ENCODE measurements at places on chromosomes 7 and 10.

GRCh38 chr7:107614425-107614824, 34.4 kb downstream of the BCAP29 start:
- no peak for DNase-seq

- DNase-seq, result no peak
Observed at GRCh38 chr7:312424-312823, 22.5 kb downstream of the FOXL3 start.

DNA sequence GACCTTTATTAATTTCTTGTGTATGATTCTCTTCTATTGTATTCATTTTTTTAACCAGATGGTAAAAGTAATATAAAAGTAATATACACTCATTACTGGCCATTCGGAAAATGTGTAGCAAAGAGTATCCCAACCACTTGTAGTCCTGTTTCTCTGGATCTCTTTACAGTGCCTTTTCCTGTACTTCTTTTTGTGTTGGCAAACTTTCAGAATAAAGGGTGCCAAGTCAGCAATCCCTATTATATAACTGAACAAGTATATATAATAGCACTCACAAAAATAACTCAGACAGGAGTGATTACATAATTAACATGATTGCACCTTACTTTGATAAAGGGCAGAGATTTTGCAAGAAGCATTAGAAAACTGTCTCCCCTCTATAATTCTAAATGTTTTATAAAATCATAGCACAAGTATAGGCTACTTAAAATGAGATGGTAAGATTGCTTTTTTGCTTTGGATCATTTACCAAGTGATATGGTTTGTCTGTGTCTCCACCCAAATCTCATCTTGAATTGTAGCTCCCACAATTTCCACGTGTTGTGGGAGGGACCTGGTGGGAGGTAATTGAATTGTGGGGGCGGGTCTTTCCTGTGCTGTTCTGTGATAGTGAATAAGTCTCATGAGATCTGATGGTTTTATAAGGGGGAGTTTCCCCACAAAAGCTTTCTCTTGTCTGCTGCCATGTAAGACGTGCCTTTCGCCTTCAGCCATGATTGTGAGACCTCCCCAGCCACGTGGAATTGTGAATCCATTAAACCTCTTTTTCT, 41.5 kb upstream of the EPC1 start:
- DNase-seq, result no peak

- no peak for DNase-seq
Observed at GRCh38 chr10:19843487-19843886, 27.3 kb downstream of the PLXDC2 start.

- DNase-seq, result no peak
Observed at GRCh38 chr10:58070956-58071355, 196.7 kb downstream of the IPMK start.

DNA sequence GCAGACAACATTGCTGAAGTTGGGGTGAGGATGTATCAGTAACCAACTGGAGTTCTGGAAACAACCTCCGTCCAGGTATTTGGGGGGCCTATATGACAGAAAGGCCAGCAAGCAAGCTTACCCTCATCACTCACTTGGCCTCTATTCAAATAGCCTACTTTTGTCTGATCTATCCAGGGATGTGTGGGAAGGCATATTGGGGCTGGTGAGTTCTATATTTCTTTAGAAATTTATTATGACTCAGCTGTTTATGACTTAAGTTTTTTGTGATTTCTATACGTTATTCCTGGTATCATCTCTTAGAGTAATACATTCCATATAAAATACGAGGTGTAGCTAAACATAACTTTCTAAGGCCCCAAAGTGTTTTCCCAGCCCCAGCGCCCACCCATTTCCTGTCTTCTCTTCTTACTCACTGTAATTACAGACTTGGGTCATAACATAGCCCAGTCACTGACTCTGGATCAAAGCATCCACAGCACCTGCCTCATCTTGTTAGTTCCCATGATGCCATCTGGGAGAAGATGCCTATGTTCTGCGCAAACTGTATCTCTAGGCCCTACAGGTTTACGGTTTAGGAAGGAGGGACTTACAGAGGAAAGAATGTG, 18.1 kb downstream of the GARS1 start:
- DNase-seq, result peak; percentile 57

GRCh38 chr7:105268511-105269392, 120.0 kb downstream of the SRPK2 start:
- DNase-seq, result no peak

- no peak for DNase-seq
Observed at GRCh38 chr10:2887391-2888070, 179.8 kb upstream of the PFKP start.

DNA sequence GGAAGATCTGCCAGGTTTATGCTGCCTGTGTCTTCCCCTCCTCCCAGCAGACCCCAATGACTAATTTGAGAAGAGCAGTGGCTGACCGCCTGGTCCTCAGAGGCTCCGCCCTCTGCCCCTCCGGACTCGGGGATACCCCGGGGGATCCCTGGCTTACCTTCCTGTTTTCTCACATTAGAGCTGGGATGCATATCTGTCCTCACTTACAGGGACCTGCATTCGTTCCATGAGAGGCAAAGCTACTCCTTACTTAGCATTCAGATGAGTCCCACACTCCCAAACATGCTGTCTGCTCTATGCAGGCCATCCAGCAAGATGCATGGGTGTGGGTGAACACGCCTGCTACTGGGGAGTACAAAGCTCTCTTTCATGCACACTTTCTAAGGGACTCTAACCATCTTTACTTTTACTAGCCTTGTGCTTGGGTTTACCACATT, 24.0 kb downstream of the VOPP1 start:
- DNase-seq, result no peak

GRCh38 chr10:58436071-58436470, 50.9 kb downstream of the TFAM start:
- no peak for DNase-seq

- no peak for DNase-seq
Observed at GRCh38 chr10:6346631-6347030, 143.9 kb downstream of the PFKFB3 start.

GRCh38 chr7:155194382-155195140, 103.1 kb upstream of the INSIG1 start:
- DNase-seq, result peak; percentile 14
